ENCODE measurements at places on chromosomes 4 and X.

GRCh38 chrX:76850851-76851250 lies 423.3 kb downstream of the MAGEE1 start:
- H3K27ac ChIP-seq = no peak overlapping the region
- no peaks in the 10 kb centered on the region for H3K27me3 ChIP-seq
- H3K36me3 ChIP-seq = no peaks in the 10 kb centered on the region
- DNase-seq = peak; percentile 13
- H3K4me3 ChIP-seq = no peak overlapping the region

DNA sequence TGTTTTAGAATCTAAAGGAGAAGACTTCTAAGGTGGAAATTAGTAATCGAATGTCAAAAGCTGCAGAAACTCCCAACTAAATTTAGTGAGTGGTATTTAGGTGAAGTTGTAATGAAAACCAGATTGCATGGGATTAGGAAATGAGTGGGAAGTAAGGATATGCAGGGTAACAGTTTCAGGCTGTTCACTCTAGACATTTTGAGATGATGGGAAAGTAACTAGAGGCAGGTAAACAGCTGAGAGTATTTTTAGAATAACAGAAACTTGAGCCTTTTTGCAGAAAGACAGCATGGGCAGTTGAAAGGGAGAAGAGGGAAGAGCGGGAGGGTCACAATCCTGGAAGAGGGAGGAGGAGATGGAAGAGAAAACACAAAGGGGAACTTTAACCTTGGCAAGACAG lies 12.7 kb downstream of the SPRY1 start:
- DNase-seq = no peak
- H3K27me3 ChIP-seq = no peaks in the 10 kb centered on the region
- H3K27ac ChIP-seq = no peak overlapping the region
- H3K4me3 ChIP-seq = no peak overlapping the region

DNA sequence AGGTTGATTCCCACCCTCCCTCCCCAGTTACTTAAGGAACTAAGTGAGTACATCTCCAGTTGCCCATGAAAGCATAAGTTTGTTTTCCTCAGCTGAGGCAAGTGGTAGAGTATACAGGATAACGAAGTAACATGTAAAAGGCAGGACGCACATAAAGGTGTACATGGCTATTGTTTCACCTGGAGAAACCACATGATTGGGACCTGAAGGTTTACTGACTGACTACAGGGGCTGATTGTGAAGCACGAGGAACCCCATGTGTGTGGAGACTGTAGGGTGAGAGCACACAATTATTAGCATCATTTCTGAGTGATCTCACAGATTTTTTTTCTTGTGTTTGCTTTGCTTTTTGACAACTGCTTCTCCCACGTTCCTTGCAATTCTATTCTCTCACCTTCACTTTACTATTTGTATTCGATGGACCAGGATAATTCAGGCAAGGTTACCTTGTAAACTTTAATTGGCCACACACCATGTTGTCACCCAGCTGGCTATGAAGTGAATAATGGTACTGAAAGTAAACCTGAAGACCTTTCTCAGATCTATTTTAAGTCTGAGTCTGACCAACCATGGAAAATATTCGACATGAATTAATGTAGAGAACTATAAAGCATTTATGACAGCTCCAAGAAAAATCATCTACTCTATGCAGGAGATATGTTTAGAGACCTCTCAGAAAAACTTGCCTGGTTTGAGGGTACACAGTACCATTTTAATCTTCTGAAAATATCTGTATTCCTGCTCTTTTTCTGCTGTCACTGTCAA lies 102.5 kb upstream of the MYOZ2 start:
- no peak overlapping the region for H3K27ac ChIP-seq
- no peak overlapping the region for H3K4me3 ChIP-seq
- H3K36me3 ChIP-seq = no peaks in the 10 kb centered on the region
- DNase-seq = no peak
- no peaks in the 10 kb centered on the region for H3K4me1 ChIP-seq

DNA sequence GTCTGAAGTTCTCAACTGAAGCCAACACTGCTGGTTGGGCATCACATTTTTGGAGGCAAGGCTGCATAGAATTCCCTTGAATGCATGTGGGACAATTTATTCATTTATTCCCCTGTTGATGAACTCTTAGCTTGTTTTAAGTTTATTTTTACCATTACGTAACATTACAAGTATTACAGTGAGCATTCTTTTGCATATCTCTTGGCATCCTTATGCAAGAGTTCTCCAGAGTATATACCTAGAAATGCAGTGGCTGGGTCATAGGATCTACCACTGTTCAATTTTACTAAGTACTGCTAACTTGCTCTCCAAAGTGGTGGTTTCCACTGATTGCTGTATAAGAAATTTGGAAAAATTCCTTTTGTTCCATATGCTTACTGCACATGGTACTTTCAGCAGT lies 66.5 kb downstream of the UCHL1 start:
- H3K4me3 ChIP-seq = no peak overlapping the region
- H3K4me1 ChIP-seq = peaks cover 12% of the 10 kb centered on the region
- H3K36me3 ChIP-seq = no peaks in the 10 kb centered on the region
- no peak overlapping the region for H3K27ac ChIP-seq

- H3K27ac ChIP-seq = no peak overlapping the region
- no peaks in the 10 kb centered on the region for H3K27me3 ChIP-seq
- no peak for DNase-seq
- no peaks in the 10 kb centered on the region for H3K36me3 ChIP-seq
Observed at GRCh38 chrX:44785652-44786051, 58.2 kb upstream of the DUSP21 start.

DNA sequence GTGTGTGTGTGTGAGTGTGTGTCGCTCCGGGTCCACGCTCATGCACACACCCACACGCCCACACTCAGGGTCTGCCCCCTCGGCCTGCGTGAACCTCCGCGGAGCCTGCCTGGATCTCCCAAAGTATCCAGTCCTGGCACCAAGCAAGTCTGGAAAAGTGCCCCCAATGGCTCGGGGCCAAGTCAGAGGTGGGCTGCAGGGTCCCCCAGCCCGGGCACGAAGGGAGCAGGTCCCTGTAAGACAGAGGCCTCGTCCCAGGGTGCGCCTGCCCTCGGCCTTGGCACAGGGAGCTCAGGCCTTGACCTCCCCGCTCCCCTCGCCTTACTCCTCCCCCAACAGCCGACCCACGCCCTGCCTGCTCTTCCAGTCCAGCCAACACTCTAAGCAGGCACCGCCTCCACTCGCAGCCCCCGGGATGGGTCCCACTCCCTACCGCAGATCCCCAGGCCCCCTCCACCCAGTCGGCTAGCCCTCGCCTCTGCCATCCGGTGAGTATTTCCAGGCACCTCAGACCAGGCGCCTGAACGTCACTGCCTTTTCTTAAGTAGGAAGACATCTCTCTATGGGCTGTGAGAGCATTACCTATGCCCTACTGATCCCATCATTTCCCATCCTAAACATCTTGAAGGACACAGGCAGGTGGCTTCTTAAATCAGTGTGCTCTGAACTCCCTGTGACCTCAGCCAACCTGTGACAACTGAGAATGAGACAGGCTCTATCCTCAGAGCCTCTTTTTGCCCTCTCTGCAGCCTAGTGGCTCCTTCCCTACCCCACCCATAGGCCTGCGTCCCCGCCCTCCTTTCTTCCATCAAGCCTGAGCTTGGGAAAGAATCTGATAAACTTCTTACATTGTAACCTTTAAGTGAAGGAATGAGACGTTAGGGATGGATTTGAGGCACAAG lies 704 bp downstream of the FAM114A1 start:
- DNase-seq = peak; percentile 12
- H3K4me1 ChIP-seq = peaks cover 2% of the 10 kb centered on the region
- H3K36me3 ChIP-seq = no peaks in the 10 kb centered on the region
- peaks cover 30% of the 10 kb centered on the region for H3K27me3 ChIP-seq

- no peak overlapping the region for H3K27ac ChIP-seq
- H3K27me3 ChIP-seq = no peaks in the 10 kb centered on the region
- no peak overlapping the region for H3K4me3 ChIP-seq
- DNase-seq = no peak
- H3K4me1 ChIP-seq = no peaks in the 10 kb centered on the region
- no peaks in the 10 kb centered on the region for H3K36me3 ChIP-seq
Observed at GRCh38 chr4:44538534-44538933, 89.9 kb upstream of the KCTD8 start.

DNA sequence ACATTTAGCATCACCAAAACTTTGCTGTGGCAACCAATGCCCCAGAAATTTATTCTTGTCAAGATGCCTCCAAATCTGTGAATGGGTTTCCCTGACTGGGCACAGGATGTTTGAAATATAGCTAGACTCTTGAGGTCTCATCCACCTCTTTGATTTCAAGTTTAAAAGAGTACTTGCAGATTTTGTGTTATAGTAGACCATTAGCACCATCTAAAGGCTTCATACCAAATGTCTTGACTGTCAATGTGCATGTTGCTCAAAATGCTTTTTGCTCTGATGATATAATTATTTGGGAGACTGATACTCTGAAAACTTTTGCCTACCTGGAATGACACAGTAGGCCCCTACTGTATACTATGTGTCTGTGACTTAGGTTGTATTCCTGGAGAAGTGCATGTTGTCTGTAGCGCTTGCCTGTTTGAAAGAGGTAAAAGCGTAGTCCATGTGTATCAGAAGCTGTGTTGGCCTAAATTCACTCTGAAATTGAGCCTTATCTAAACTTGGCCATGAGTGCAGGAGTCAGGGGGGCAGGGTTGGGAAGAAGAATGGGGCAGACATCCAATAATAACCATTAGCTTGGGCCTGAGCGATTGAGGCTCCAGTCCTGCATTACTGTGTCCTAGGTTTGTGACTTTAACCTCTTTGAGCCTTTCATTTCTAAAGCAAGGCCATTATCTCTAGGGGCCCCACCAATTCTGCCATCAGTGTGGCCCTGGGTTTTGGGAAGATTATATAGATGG lies 33.8 kb downstream of the NDP start:
- no peak for DNase-seq
- no peaks in the 10 kb centered on the region for H3K36me3 ChIP-seq
- no peaks in the 10 kb centered on the region for H3K27me3 ChIP-seq
- peaks cover 6% of the 10 kb centered on the region for H3K4me1 ChIP-seq
- H3K4me3 ChIP-seq = no peak overlapping the region

- H3K4me1 ChIP-seq = peaks cover 9% of the 10 kb centered on the region
- no peaks in the 10 kb centered on the region for H3K27me3 ChIP-seq
- H3K27ac ChIP-seq = no peak overlapping the region
- no peak overlapping the region for H3K4me3 ChIP-seq
- no peaks in the 10 kb centered on the region for H3K36me3 ChIP-seq
- DNase-seq = no peak
Observed at GRCh38 chrX:8037593-8038348, 110.6 kb upstream of the PNPLA4 start.

DNA sequence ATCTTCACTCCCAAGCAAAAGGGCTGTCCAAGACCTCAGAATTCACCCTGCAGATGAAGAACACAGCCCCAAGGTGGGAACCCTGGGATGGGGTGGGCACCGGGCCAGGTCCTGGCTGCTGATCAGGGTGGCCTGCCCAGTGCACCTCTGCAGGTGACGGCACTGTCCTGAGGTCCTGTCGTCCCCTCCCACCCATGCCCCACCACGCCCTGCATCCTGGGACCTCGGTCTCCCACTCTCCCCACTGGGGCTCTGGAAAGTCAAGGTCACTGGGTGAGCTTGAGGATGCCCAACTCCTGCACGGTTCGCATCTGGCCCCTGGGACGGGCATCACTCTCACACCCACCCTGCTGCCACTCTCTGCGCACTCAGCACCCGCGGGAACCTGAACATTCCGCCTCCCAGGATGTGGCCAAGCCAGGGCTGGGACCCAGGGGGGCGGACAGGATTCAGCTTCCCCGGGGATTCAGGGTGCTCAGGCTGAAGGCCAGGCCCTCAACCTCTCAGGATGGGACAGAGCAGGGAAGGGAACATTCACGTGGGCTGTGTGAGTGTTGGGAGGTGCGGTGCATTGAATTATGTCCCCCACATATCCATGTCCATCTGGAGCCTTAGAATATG lies 115.9 kb downstream of the CPZ start:
- no peaks in the 10 kb centered on the region for H3K27me3 ChIP-seq
- peaks cover 32% of the 10 kb centered on the region for H3K4me1 ChIP-seq
- no peak overlapping the region for H3K4me3 ChIP-seq
- H3K36me3 ChIP-seq = no peaks in the 10 kb centered on the region
- no peak overlapping the region for H3K27ac ChIP-seq

DNA sequence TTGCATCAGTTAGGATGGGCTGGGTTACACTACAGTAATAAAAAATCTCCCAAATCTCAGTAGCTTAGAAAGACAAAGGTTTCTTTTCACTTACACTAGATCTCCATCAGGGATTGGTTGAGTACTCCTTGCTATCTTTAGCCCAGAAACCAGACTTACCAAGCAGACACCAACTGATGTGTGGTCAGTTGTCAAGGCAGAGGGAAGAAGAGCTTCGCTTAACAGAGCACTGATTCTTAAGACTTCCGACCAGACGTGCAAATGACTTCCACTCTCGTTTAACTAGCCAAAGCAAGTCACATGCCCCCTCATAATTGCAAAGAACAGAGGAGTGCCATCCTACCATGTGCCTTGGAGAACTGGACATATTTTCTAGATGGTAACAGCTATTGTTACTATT lies 5.7 kb upstream of the ZNF518B start:
- H3K36me3 ChIP-seq = no peaks in the 10 kb centered on the region
- peaks cover 71% of the 10 kb centered on the region for H3K27me3 ChIP-seq
- H3K4me1 ChIP-seq = no peaks in the 10 kb centered on the region
- no peak overlapping the region for H3K4me3 ChIP-seq
- H3K27ac ChIP-seq = no peak overlapping the region

DNA sequence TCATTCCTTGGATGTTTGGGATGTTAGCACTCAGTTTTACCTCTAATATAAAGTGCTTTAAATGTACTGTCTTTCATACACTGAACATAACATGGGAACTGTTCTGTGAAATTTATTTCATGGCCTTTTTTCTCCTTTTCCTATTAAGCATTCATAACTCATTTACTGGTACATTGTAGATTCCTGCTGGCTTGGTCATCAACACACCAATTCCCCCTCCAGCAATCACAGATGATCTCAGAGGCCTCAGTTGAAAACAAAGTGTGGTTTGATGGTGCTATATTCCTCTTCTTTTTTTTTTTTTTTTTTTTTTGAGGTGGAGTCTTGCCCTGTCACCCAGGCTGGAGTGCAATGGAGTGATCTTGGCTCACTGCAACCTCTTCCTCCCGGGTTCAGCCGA lies 61.9 kb upstream of the FAM47B start:
- H3K36me3 ChIP-seq = no peaks in the 10 kb centered on the region
- H3K27me3 ChIP-seq = no peaks in the 10 kb centered on the region
- DNase-seq = no peak
- no peaks in the 10 kb centered on the region for H3K4me1 ChIP-seq
- no peak overlapping the region for H3K27ac ChIP-seq

DNA sequence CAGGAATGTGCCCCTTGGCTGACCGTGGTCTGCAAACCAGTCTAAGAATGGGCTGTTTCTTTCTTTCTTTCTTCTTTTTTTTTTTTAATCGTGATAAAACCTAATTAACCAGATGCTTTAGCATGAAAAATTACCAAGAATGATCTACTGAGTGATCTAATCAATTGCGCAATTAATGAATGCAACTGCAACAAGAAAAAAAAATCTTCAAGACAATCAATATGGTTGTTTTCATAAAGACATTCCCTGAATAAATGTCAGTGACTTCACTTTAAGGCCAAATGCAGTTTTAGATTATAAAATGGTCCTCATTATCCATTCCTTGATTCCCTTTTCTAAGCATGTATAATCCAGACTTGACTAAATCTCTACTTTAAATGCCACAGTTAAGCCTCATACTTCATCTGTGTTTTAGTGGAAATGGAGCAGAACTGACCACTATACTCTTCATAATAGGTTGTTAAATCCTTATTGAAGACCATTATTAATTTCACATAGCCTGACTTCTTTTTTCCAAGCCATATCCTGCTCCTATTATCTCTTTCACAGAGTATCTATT lies 51.6 kb upstream of the SETD7 start:
- no peaks in the 10 kb centered on the region for H3K36me3 ChIP-seq
- peaks cover 19% of the 10 kb centered on the region for H3K4me1 ChIP-seq
- H3K27ac ChIP-seq = no peak overlapping the region
- H3K27me3 ChIP-seq = no peaks in the 10 kb centered on the region
- DNase-seq = no peak
